ENCODE measurements at places on chromosomes 2 and 18.

DNA sequence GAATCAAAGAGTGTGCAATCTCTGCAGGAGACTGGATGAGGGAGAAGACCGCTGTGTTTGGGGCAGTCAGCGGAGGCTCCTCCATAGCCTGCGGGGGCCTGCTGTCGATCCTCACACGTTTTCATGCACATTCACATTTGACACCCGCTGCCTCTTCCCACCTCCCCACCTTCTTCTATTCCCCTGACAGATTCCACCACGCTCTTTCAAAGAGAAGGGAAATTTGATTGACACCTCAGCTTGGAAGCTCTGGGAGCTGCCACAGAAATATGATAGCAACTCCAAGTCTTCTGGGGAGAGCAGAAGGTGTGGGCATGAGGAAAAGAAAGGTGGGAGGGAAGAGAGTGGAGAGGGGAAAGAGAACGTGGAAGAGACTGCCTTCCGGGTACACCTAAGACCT, 87.5 kb downstream of the BOD1L2 start:
- no peak overlapping the region for H3K27ac ChIP-seq
- H3K4me3 ChIP-seq = no peak overlapping the region
- H3K36me3 ChIP-seq = no peaks in the 10 kb centered on the region
- H3K4me1 ChIP-seq = no peaks in the 10 kb centered on the region
- no peak for DNase-seq
- peaks cover 4% of the 10 kb centered on the region for H3K27me3 ChIP-seq

- H3K4me3 ChIP-seq = no peak overlapping the region
- no peaks in the 10 kb centered on the region for H3K36me3 ChIP-seq
- H3K4me1 ChIP-seq = peaks cover 4% of the 10 kb centered on the region
- peaks cover 3% of the 10 kb centered on the region for H3K27me3 ChIP-seq
Measured at GRCh38 chr2:1777781-1778180, 33.5 kb upstream of the PXDN start.

- no peak overlapping the region for H3K4me3 ChIP-seq
- no peaks in the 10 kb centered on the region for H3K36me3 ChIP-seq
- H3K27ac ChIP-seq = peak overlapping the region; percentile 98
- peaks cover 3% of the 10 kb centered on the region for H3K27me3 ChIP-seq
- no peak for DNase-seq
Measured at GRCh38 chr18:58221060-58221725, 177.2 kb downstream of the NEDD4L start.

- H3K27ac ChIP-seq = no peak overlapping the region
- H3K27me3 ChIP-seq = no peaks in the 10 kb centered on the region
- no peaks in the 10 kb centered on the region for H3K4me1 ChIP-seq
- H3K4me3 ChIP-seq = no peak overlapping the region
- no peaks in the 10 kb centered on the region for H3K36me3 ChIP-seq
Measured at GRCh38 chr2:19225126-19225525, 133.3 kb downstream of the OSR1 start.

DNA sequence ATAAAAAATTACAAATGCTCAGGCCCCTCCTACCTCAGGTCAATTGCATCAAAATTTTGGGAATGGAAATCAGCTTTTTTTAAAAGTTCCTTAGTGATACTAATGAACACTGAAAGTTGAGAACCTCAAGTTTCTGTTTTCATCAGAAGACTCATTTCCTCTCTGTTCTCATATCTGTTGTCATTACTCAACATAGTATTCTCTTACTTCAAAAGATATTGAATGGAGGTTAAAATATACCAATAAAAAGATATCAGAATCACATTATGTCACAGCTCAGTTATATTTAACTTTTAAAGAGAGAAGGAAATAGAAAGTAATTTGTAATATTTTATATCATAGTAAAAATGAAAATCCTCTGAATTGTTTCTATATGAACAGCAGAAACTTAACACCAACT, 959.4 kb upstream of the LRRTM1 start:
- H3K27ac ChIP-seq = no peak overlapping the region
- no peak for DNase-seq
- H3K4me3 ChIP-seq = no peak overlapping the region
- H3K4me1 ChIP-seq = no peaks in the 10 kb centered on the region

DNA sequence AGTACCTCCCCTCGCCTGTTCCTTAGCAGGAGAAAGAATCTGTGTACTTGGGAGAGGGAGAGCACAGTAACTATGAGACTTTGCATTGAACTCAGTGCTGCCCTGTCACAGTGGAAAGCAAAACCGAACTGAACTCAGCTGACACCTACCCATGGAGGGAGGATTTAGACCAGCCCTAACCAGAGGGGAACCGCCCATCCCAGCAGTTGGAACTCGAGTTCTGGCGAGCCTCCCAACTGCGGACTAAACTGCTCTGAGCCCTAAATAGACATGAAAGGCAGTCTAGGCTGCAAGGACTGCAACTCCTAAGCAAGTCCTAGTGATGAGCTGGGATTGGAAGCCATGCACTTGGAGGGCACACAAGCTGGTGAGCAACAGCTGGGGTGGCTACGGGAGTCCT, 110.4 kb downstream of the GRB14 start:
- H3K4me1 ChIP-seq = peaks cover 3% of the 10 kb centered on the region
- no peak for DNase-seq
- H3K27ac ChIP-seq = no peak overlapping the region
- H3K4me3 ChIP-seq = no peak overlapping the region
- no peaks in the 10 kb centered on the region for H3K36me3 ChIP-seq

DNA sequence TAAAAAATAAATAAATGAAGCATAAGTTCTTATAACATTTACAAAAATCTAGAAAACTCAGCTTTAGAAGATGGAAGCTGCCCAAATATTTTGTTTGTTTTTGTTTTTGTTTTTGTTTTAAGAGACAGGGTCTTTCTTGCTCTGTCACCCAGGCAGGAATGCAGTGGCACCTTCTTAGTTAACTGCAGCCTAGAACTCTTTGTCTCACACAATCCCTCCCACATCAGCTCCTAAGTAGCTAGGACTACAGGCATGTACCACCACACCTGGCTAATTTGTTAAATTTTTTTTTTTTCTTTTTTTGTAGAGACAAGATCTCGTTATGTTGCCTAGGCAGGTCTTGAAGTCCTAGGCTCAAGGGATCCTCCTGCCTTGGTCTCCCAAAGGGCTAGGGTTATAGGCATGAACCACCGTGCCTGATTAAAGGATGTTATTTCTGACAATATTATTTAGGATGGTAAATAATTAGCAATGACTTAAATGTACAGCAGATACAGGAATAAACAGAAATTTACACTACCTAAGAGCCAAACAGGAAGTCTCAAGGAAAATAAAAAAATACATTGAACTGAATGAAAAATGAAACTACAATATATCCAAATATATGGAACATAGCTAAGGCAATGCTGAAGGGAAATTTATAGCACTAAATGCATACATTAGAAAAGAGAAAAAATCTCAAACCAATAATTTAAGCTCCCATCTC, 17.2 kb downstream of the SESTD1 start:
- H3K4me3 ChIP-seq = no peak overlapping the region
- no peaks in the 10 kb centered on the region for H3K36me3 ChIP-seq
- no peak overlapping the region for H3K27ac ChIP-seq
- peaks cover 1% of the 10 kb centered on the region for H3K27me3 ChIP-seq
- H3K4me1 ChIP-seq = peaks cover 3% of the 10 kb centered on the region

DNA sequence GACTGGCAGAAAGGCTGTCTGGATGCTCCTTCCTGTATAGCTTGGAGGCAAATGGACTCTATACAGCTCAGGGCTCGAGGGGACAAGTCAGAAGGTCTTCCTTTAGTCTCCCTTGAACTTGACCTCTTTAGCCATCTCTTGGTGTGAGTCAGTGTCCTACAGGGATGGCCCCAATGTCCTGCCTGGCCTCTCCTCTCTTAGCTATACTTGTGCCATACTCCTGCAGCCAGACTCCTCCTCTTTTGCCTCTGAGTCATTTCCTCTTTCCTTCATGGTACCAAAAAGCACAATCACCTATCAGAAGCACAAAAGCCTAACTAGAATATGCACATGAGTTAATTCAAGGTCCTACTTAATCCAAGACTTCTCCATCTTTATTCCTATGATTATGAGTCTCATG, 112.7 kb downstream of the XRCC5 start:
- peaks cover 9% of the 10 kb centered on the region for H3K36me3 ChIP-seq
- no peak overlapping the region for H3K27ac ChIP-seq
- peaks cover 10% of the 10 kb centered on the region for H3K27me3 ChIP-seq
- H3K4me3 ChIP-seq = no peak overlapping the region
- peaks cover 29% of the 10 kb centered on the region for H3K4me1 ChIP-seq

DNA sequence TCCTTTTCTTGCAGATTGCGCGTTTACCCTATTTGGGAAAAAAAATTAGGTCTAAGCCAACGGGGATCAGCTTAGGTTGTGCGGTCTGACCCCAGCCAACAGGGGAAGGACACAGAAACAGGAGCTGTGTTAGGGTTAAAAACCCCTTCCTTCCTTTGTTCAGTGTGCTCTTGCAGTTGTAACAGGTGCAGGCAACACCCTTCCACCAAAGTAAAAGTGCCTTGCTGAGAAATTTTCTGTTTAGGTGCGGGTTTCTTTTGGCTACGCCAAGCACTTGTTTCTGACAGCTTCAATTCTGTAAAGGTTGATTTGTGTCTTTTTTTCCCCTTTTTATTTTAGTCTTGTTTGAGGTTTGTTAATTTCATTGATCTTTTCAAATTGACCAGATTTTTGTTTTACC, 92.5 kb downstream of the PTPN4 start:
- no peak overlapping the region for H3K4me3 ChIP-seq
- H3K27ac ChIP-seq = no peak overlapping the region
- peaks cover 40% of the 10 kb centered on the region for H3K36me3 ChIP-seq

- no peaks in the 10 kb centered on the region for H3K36me3 ChIP-seq
- DNase-seq = peak; percentile 73
- H3K4me3 ChIP-seq = no peak overlapping the region
- no peak overlapping the region for H3K27ac ChIP-seq
- H3K4me1 ChIP-seq = no peaks in the 10 kb centered on the region
Measured at GRCh38 chr18:37270038-37270665, 295.4 kb downstream of the CELF4 start.

GRCh38 chr2:160970052-160970965, 189.9 kb upstream of the TANK start:
- H3K4me1 ChIP-seq = peaks cover 2% of the 10 kb centered on the region
- H3K36me3 ChIP-seq = no peaks in the 10 kb centered on the region
- peak overlapping the region; percentile 52 for H3K4me3 ChIP-seq
- H3K27ac ChIP-seq = peak overlapping the region; percentile 98
- DNase-seq = peak; percentile 47

DNA sequence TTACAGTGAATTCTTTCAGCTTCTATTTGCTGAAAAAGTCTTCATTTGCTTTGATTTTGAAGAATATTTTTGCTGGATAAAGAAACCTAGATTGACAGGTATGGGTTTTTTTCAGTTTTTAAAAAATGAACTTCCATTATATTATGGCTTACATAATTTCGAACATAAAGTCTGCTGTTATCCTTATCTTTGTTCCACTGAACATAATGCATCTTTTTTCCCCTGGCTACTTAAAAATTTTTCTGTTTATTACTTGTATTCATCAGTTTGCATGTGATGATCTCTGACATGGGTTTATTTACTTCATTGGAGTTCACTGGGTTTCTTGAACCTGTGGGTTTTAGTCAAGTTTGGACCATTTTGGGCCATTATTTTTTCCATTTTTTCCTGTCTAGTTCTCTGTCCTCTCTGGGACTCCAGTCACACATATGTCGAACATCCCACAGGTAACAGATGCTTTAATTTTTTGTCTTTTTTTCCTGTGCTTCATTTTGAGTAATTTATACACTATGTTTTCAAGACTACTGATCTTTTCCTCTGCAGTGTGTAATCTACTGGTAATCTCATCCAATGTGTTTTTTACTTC, 33.1 kb downstream of the SEC11C start:
- H3K4me1 ChIP-seq = peaks cover 6% of the 10 kb centered on the region
- H3K36me3 ChIP-seq = no peaks in the 10 kb centered on the region
- no peaks in the 10 kb centered on the region for H3K27me3 ChIP-seq
- DNase-seq = no peak
- no peak overlapping the region for H3K27ac ChIP-seq

DNA sequence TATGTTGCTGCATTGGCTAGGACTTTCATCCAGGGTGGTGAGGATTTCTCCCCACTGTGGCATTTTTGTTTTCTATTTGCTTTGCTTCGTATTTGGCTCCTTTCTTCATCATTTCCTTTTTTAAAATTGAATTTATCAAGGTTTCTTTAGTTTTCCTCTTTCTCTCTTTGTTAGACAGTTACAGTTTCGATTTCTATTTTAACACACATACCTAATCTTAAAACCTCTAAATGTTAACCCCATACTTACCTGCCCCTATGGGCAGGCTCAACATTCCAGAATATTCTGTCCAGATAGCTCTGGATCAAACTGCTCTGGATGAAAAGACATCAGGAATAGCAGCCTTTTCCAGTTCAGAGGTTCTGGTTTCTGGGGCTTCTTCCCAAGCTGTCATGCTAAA, 49.2 kb downstream of the DIPK1C start:
- H3K27ac ChIP-seq = no peak overlapping the region
- DNase-seq = no peak
- H3K27me3 ChIP-seq = no peaks in the 10 kb centered on the region
- no peak overlapping the region for H3K4me3 ChIP-seq
- H3K4me1 ChIP-seq = peaks cover 5% of the 10 kb centered on the region
- no peaks in the 10 kb centered on the region for H3K36me3 ChIP-seq

GRCh38 chr2:69565431-69565839, 78.1 kb downstream of the AAK1 start:
- no peak overlapping the region for H3K27ac ChIP-seq
- DNase-seq = peak; percentile 74
- peaks cover 8% of the 10 kb centered on the region for H3K36me3 ChIP-seq
- peaks cover 48% of the 10 kb centered on the region for H3K4me1 ChIP-seq
- H3K4me3 ChIP-seq = no peak overlapping the region

GRCh38 chr18:78421392-78421791, 558.2 kb upstream of the SALL3 start:
- H3K27ac ChIP-seq = no peak overlapping the region
- no peaks in the 10 kb centered on the region for H3K4me1 ChIP-seq
- no peak for DNase-seq
- peaks cover 19% of the 10 kb centered on the region for H3K36me3 ChIP-seq
- H3K4me3 ChIP-seq = no peak overlapping the region
- peaks cover 12% of the 10 kb centered on the region for H3K27me3 ChIP-seq

- H3K27me3 ChIP-seq = no peaks in the 10 kb centered on the region
- H3K36me3 ChIP-seq = no peaks in the 10 kb centered on the region
- no peak for DNase-seq
- no peaks in the 10 kb centered on the region for H3K4me1 ChIP-seq
- H3K4me3 ChIP-seq = no peak overlapping the region
- H3K27ac ChIP-seq = no peak overlapping the region
Measured at GRCh38 chr2:133497270-133497893, 70.9 kb downstream of the NCKAP5 start.

- no peaks in the 10 kb centered on the region for H3K36me3 ChIP-seq
- no peak overlapping the region for H3K27ac ChIP-seq
- no peaks in the 10 kb centered on the region for H3K4me1 ChIP-seq
- peaks cover 3% of the 10 kb centered on the region for H3K27me3 ChIP-seq
Measured at GRCh38 chr2:46888421-46888952, 27.1 kb downstream of the MCFD2 start.

DNA sequence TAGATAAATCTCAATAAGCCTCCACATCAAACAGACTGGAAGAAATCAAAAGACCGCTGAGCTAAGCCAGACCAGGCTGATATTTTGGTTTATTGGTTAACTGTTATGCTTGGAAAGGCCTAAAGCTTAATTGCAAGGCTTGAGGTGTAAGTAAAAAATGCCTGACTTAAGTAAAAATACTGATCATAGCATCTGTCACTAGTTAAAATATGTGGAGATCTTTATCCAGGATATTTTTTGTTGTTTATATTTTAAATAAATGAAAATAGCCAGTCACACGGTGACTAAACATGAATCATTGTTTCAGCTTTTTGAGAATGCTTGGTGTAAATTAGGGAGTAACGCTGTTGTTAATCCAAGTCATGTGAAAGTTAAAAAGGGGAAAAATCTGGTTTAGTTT, 127.9 kb downstream of the THADA start:
- no peaks in the 10 kb centered on the region for H3K36me3 ChIP-seq
- no peak overlapping the region for H3K4me3 ChIP-seq
- H3K4me1 ChIP-seq = peaks cover 11% of the 10 kb centered on the region
- no peak for DNase-seq
